HL-60 (cell line): ENCODE measurements at places on chromosomes 7 and 10.

- DNase-seq: peak; percentile 87
These were observed 39.1 kb downstream of the VOPP1 start for GRCh38 chr7:55533050-55533728.

DNA sequence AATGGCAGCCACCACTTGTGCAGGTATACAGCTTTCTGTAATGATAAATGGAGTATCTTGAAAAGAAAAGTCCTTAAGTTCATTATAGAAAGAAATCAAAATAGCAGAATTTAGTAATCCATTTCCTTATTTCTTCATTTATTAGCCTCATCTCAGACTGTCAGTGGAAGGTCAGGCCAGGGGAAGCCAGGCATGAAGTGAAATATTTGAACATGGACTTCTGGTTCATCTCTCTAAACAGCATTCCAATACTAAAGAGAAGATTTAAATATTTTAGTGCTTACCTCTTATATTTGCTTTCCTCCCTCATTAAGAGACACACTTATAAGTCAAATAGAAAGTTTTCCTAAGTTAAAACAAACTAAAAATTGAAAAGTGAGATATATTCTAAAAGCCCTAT lies 26.8 kb downstream of the TRDMT1 start:
- DNase-seq: no peak

DNA sequence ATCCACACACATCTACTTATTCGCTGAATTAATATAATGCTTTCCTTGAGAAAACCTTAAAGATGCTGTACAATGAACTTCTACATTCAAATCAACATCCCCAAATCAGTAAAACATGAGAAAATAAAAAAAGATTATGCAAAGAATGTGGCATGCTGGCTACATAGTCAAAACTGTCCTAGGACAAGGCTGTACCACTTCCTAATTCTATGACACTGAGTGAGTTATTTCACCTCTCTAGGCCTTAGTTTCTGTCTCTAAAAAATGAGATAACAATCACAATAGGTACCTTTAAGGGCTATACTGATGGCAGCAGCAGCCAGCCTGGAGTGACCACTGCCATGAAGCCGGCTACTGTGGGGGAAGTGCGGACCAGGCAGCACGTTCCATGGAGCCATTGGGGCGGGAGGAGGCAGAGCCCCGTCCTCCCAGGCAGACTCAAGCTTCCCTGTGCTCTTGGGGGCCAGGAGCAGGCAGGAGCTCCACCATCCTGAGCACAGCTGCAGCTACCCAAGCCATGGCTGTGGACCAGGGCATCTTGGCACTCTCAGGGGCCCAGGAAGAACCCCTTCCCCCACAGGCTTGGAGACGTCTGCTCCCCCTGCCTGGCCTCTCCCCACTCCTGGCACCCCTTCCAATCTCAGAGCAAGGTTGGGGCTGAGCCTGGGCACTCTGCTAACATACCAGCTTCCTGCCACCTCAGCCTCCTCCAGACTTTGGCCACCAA lies 110.2 kb downstream of the ELAPOR2 start:
- DNase-seq: no peak

- no peak for DNase-seq
These were observed 315.7 kb downstream of the NRG3 start for GRCh38 chr10:82190432-82191260.

DNA sequence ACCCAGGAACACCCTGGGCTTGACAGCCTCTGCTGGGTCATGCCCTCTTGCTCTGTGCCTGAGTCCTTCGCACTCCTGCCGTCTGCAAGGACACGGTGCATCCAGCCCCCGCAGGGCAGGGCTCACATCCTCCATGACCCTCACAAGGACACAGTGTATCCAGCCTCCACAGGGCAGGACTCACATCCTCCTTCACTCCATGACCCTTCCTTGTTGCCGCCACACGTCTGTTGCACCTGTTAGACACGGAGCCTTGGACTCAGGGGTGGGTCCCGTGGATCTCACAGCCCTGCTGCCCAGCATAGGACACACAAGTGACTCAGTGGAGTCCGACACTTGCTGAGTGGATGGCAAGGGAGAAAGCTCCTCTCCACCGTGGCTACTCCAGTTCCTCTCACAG lies 500.8 kb downstream of the DNAJB6 start:
- DNase-seq: no peak

DNA sequence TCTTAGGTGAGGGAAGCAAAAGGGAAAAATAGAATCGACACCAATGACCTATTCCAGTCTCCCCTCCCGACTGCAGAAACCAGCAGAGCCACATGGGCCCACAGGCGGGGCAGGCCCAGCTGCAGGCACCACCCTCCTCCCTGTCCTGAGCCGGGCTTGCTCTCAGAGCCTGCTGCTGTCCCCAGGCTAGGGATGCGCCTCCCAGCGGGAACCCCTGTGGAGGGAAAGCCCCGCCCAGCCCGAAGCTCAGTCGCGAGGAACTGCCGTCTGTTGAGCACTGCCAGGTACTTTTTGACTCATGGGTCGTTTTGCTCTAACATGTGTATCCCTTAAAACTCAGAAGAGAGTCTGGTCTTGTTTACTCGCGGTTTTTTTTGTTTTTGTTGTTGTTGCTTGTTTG lies 124.5 kb upstream of the RET start:
- DNase-seq: no peak

GRCh38 chr10:59907537-59907917 lies 1.2 kb upstream of the CCDC6 start:
- DNase-seq: no peak

DNA sequence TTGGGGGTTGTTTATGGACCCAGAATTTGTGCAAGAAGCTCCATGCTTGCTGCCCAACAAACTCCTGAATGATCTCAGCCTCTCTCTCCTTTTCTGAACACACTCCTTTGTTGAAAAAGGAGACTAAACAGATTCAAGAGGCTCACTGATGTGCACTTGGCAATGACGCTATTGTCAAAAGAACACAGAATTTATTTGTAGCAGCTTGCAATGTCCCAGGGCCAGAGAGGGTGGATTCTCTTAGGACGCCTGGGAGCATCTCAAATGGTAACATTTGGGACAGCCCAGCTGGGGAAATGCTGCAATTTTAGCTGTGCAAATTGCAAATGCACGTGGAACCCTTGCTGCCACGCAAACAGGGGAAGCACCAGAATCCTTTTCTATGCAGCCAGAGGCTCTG lies 79.9 kb downstream of the GPR26 start:
- DNase-seq: no peak

GRCh38 chr10:3872712-3873329 lies 87.8 kb upstream of the KLF6 start:
- DNase-seq: no peak

GRCh38 chr7:104045183-104045582 lies 55.7 kb upstream of the RELN start:
- DNase-seq: no peak

GRCh38 chr10:125852487-125852886 lies 28.6 kb downstream of the DHX32 start:
- DNase-seq: no peak

- no peak for DNase-seq
These were observed 32.9 kb downstream of the ENTPD1 start for GRCh38 chr10:95788830-95789229.

DNA sequence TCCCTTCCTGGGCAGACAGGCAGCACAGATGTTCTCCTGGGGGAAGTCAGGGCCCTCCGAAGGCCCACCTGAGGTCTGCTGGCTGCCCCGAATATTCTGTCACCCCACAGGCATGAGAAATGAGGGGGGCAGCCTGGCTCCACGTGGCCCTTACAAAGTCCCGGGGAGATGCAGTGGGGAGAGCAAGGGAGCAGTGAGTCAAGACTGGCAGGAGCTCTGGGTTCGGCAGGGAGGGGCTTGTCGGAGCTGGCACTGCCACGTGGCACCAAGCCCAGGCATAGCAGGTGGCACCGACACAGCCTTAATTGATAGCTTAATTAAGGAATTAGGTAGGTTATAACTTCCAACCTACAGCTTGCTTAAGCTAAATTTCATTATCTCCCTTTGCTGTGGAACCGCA lies 163.9 kb downstream of the USP6NL start:
- no peak for DNase-seq

- no peak for DNase-seq
These were observed 35.9 kb downstream of the EEPD1 start for GRCh38 chr7:36188906-36189305.

DNA sequence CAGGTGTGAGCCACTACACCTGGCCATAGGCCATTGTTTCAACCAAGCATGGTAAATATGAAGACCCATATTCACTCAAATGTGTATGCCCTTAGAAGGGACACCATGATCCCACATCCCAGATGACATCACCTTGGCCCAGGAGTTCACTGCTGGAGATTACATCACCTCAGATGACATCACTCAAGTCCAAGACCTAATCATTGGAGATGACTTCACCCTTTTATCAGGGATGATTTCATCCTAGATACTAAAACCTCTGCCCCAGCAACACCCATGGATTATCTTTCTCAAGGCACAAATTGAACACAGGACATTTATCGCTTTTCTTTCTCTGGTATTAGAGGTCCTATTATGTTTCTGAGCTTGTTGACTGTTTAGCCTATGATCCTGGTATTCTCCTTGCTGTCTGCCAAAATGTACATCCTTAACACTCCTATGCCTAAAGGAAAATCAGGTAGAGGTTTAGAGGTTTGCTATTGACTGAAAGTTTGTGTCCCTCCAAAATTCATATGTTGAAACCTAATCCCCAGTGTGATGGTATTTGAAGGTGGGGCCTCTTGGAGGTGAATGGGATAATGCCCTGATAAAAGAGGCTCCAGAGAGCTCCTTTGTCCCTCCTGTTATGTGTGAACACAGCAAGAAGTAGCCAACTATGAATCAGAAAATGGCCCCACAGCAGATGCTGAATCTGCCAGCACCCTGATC lies 9.8 kb upstream of the CYP2C18 start:
- no peak for DNase-seq

DNA sequence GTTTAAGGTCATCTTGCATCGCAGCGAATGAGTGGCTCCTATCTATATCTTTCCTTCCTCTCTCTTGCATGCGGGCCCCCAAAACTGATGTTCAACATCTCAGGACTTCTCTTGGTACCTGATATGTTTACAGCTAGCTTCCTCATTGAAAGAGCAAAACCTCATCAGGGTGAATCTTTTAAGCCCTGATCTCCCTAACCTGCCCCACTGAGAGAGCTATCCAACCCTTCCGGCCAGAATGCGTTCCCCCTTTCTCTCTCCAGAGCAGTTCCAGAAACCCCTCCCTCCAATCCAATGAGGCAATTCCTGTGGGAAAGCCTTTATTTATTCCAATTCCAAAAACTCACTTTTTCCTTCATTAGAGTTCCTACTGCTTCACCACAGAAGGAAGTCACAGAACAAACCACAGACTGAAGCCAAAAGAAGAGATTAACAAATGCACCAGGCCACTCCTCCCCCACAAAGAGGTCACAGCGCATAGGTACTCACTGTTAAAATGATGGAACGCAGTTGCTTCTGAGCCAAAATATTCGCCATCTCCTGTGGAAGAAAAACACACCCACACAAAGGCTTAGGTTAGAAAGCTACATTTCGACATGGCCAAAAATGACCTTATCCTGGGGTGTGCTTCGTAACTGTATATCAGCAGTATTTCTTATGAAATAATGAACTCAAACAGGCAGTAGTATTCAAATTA lies 232.4 kb downstream of the ELMO1 start:
- DNase-seq: peak; percentile 31

DNA sequence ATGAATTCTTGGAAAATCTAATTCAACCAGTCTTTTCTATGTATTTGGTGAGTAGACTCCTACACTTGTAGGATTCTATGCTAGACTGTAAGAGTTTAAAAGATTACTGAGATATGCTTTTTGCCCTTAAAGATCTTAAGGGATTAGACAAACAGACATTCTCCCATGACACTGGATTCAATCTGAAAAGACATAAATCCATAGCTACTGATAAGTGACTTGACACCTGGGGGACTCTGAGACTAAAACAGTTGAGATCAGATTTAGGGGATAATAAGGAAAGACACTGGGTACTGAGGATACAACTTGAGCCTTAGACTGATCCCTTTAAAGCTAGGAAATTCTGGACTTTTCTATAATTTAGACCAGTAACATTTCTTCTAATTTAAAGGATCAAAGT lies 1233.4 kb downstream of the XPNPEP1 start:
- DNase-seq: no peak

DNA sequence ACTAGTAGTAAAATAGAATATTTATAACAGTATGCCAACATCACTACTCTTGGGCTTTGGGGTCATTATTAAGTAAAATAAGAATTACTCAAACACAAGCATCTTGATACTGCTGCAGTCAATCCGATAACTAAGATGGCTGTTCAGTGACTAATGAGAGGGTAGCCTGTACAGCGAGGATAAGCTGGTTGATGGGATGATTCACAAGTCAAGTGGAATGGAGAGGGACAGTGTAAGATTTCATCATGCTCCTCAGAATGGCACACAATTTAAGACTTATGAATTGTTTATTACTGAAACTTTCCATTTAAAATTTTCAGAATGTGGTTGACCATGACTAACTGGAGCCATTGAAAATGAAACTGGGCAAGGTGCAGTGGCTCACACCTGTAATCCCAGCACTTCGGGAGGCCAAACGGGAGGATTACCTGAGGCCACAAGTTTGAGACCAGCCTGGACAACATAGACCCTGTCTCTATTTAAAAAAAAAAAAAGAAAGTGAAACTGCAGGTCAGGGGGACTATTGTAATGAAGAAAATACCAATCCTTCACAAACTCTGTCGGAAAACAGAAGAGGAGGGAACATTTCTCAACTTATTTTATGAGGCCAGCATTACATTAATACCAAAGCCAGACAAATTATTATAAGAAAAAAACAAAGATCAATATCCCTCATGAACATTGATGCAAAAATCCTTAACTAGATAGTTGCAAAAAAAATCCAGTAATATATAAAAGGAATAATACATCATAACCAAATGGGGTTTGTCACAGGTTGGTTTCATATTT lies 11.2 kb downstream of the AVL9 start:
- no peak for DNase-seq

- DNase-seq: no peak
These were observed 516.7 kb upstream of the CELF2 start for GRCh38 chr10:10500937-10501336.

GRCh38 chr7:98956469-98956868 lies 78.1 kb downstream of the TRRAP start:
- no peak for DNase-seq

- DNase-seq: no peak
These were observed 87.7 kb downstream of the NKX6-2 start for GRCh38 chr10:132698211-132698751.

DNA sequence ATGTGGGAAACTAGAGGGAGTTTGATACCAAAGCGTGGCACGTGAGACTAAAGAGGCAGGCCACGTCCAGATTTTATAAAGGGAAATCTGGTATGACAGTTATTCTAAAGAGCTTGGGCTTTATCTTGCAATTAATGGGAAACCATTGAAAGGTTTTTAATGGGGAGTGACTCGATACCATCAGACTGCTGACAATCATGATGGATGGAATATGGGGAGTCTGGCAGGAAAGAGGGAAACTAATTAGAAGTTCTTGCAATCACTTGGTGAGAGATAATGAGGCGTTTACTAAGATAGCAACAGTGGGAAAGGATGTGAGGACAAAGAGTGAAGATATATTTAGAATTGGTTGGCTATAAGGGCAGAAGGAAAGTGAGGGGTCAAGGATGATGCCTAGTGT lies 94.0 kb downstream of the MBL2 start:
- no peak for DNase-seq

DNA sequence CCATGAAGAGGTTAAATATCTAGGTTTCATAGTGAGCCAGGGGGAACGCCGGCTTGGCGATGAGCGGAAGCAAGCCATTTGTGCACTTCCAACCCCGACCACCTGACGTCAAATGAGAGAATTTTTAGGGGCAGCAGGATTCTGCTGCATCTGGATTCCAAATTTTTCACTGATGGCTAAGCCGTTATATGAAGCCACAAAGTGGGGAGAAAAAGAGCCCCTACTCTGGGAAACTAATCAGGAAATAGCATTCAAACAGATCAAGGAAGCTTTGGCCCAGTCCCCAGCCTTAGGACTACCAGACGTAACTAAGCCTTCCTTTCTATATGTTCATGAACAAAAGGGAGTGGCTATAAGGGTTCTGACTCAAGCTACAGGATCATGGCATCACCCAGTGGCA lies 12.9 kb upstream of the ADCK2 start:
- no peak for DNase-seq
